Stimulated activated CD8-positive, alpha-beta memory T cell treated with anti-CD3 and anti-CD28 coated beads, Interleukin-2, amount 100 ng/mL, for 48 hours (primary cell): ENCODE measurements at places on chromosomes 3 and 15.

- no peak for DNase-seq
Observed at GRCh38 chr3:88385090-88385489, 235.3 kb downstream of the C3orf38 start.

GRCh38 chr15:77335298-77335697 is 84.6 kb downstream of the PEAK1 start:
- no peak for DNase-seq

DNA sequence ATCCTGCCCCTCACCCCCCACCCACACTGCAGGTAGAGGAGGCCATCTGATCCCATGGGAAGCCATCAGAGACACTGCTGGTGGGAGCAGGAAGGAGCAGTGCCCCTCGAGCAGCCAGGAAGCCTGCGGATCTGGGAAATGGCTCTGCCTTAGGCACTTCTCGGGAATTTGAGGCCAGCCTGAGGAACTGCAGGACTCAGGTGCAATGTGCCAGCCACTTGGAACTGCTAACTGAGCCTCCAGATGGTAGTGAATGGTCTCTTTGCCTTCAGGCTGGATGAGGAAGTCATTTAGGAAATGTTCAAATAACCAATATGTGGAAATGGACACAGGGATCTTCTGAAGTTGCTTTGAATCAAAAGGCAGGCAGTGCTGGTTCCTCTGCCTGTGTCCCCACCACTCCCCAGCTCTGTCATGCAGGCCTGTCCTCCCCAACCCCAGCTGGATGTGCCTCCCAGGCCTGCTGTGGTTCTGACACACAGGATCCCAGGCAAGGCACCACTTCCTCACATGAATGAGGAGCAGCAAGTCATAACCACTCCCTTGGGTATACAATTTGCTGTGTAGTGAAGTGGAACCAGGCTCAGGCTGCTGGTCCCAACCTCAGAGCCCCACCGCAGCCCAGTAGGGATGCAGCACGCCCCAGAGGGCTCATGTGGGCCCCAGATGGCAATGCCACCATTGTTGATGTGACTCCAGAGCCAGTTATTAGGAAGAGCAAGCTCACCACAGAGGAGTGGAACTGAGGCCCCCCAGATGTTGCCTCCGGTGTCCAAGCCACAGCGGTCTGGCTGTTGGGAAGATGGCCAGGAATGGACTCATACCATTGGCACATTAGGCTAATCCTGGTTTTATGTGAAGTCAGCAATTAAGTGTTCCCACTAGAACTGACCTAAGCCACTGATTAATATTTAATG is 46.5 kb upstream of the LIMD1 start:
- no peak for DNase-seq

DNA sequence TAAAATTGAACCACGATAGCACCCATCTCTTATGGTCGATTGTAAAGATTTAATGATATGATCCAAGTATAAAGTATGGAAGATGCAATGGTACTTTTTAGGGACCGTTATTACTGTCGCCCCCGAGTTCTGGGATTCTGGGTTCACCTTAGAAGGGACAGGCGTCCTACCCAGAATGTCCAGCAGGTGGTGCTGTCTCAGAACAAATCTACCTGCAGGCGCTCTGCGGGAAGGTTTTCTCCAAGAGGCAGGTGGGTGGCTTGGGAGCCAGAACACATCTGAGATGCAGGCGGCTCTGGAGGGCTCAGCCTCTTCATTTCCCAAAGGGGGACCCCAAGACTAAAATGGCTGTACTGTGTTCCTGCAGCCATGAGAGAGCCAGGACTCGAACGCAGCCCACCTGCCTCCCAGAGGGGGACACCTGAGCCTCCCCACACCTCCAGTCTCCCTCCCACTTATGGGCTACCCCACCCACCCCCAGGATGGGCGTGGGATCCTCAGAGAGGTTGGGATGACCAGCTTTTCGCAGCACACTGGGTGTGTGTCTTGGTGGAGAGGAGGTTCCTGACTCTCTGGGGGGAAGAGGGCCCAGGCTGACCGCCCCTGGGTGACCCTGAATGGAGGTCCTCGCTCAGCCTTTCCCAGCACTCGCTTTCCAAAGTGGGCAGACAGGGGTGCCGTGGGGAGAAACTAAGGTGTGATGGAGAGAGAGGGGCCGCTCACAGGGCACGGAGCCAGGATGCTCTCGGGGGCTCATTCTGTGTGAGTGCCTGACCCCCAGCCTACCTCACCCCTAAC is 28.1 kb upstream of the CORO2B start:
- DNase-seq, result peak; percentile 52

DNA sequence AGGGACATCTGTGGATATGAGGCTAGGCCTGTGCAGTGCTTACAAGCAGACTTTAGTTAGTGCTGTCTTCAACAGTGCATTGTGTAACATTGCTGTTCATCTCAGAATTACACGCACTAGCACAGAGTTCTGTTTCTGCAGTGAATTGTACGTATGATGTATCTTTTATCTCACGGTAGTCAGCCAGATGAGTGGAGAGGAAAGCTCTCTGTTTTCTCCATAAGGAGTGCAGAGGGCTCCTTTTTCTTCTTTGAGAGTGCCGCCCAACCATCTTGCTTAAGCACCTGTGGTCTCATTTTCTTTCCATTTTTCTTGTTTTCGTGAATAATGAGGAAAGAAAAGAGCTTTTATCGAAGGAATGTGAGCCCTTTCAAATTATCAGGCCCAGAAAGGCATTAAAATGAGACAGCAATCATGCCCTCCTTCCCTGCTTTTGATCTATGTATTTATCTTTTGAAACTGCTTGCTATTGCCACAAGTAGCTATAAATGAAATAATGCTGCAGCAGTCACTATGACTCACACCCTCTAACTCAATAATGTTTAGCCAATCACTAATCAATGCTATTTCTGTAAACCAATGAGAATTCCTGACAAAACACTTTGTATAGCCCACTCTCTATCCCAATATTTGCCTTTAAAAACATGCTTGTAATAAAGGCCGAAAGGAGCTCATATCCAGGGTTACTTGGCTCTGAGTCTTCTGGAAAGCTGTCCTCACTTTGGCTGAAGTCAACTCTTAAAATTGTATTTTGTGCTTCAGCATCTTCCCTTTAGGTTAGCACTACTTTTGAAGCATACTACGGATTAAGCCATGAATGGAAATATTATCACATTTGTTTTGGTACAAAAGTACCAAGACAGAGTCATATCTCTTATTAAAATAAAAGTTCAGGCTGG is 226.0 kb upstream of the P2RY1 start:
- DNase-seq, result no peak

- no peak for DNase-seq
Observed at GRCh38 chr3:191334346-191334893, 4.1 kb upstream of the UTS2B start.

DNA sequence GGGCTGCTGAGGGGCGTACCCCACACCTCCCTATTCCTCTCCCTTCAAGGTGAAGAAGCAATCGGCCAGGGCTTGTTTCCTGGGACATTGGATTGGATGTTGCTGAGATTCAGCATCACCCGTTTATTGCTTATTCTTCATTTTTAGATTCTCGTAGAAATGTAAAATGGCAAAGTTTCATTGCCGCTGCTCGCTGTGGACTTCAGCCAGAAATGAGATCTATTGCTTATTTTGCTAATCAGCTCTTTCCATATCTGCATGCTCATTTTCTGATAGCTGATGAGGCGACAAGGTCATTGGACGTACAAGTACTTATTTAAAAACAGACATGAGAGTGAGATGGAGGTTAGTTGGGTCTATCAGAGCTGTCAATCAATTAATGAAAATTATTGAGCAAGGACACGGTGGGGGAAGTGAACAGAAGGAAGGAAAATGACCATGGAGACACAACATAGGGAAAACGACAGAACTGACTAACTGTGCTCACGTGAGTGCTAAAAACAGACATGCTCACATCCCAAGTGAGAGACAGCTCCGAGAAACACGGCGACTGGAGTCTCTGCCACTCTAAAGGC is 471.2 kb downstream of the NR2F2 start:
- DNase-seq, result no peak

DNA sequence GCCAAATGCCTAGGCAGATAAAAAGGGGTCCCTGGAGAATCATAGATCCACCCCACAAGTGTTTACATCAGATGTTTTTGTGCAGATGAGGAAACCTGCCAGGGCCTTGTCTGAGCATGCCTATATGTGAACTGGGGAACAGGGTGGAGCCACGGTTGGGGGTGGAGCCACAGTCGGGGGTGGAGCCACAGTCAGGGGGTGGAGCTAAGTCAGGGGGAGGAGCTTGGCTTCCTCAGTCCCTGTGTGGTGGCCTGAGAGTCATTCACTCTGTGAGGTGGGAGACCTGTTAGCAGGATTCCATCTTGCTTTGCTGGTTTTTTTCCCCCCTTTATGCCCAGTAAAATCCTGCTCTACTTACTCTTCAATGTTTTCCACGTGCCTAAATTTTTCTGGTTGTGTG is 57.8 kb upstream of the TGFBR2 start:
- peak; percentile 7 for DNase-seq
